ENCODE measurements at places on chromosomes 12 and 14. TPM values are rescaled to one million over a fixed set of nuclear protein-coding genes. Genes with fewer than 3 reads are reported as not detected.
A peak's percentile ranks its signal among the peaks of the same experiment; 100 is the strongest.

DNA sequence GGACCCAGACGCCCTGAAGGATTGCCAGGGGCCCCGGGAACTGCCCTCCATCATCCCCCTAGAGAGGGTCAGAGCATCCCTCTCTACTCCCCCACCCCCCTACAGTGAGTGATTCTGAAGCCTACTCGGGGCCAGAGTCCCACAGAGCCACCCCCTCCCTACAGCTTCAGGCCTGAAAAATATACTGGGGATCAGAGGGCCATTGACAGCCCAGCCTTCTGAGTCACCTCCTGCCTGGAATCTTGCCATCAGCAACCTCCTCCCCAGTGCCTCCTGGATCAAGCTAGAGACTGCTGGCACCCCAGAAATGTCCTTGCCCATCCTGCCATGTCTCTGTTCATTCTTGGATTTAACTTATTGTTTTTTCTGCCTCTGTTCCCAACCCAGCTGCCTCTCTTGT, 21.7 kb upstream of the MIA2 start:
- DNase-seq: no peak

- DNase-seq: peak; percentile 63
Observed at GRCh38 chr12:49776413-49776812, 35.1 kb downstream of the TMBIM6 start.

- DNase-seq: no peak
Observed at GRCh38 chr14:69768873-69769272, 1.9 kb downstream of the SRSF5 start.

GRCh38 chr12:20063116-20063515, 305.2 kb upstream of the PDE3A start:
- DNase-seq: no peak

The FAM216A gene
- total RNA-seq: 15.4 TPM

DNA sequence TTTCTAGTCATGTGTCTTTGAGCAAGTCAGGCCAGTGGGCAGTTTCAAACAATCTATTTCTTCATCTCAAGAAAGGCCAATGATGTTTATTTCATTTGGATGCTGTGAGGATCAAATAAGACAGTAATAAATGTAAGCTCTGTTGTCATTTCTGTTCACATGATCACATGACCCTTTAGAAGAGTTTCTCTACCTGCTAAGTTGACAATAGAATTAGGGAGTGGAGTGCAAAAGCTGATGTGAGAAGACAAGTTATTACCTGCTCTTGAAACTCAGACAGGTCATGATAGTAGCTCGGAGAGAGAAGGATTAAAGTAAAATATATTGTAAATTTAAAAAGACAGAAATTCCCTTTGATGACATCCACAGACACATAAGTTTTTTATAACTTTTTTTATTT, 37.3 kb upstream of the DCN start:
- DNase-seq: no peak

DNA sequence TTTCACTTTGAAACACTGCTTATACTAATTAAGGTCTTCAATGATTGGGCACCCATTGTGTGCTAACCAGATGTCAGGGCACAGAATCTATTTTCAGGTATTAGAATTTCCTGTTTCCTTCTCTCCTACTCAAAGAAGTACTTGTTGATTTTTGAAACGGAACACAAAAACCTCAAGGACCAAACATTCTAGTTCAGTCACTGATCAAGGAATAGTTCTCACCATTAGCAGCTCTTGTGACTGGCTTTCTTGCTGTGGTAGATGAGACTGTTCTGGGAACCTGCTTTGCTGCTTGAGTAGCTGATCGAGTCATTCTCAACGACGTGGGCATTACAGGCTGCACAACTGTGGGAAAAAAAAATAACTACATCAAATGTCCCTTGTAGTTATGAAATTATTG, 11.0 kb downstream of the DLGAP5 start:
- DNase-seq: no peak

DNA sequence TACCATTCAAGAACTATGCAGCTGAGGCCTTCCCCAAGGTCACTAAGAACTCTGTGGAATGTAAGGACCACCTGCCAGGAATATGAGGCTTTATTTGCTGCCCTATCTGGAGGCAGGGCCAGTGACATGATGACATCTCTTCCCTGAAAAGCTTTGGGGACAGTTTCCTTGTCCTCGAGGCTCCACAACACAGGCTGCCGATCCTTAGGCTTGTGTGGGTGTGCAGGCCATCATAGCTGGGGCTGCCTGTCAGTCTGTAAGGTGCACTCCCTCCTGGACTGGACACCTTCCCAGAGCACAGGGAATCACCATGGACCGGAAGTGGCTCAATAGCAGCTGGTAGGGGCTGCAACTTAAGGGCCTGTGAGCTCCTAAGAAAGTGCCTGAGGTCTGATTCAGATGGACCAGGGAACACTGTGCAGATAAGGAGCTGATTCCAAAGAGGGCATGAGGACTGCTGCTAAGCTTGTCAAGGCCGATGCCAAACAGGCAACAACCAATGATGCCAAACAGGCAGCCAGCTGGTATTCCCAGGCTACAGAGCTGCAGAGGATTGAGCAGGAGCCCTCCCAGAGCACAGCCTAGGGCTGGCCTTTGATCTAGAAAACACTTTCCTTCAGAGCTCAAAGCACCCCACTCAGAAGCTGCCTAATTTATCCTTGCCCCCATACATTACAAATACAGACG, 84.3 kb downstream of the CRACR2A start:
- no peak for DNase-seq

Data from B cell (primary cell).